OCI-M1 (cell line): ENCODE measurements at places on chromosomes 12 and 14.

DNA sequence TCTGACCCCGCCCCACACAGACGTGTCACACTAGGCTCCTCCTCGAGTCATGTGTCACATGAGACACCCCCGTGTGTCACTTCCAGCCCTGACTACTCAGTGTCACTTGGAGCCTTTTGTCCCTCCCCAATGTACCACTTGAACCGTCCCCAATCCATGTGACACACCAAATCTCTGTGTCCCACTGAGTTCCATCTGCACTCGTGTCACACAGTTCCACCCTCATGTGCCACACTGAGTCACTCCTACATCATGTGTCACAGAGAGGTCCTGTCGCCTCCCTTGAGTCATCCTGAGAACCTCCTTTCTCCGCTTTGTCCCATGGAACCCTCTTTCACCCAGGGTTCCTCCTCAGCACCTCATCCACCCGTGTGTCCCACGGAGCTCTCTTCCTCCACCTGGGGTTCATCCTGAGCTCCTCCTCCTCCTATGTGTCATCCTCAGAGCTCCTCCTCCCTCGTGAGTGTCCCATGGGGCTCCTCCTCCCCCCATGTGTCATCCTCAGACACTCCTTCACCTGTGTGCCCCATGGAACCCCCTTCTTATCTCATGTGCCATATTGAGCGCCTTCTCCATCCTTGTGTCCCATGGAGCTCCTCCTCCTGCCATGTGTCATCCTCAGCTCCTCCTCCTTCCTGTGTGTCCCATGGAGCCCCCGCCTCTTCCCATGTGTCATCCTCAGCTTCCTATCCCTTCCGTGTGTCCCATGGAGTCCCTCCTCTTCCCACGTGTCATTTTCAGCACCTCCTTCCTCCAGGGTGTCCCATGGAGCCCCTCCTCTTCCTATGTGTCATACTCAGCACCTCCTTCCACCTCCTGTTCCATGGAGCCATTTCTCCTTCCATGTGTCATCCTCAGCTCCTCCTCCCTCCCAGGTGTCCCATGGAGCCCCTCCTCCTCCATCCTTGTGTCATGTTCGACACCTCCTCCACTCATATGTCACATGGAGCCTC is 32.0 kb downstream of the RTL1 start:
- DNase-seq = no peak

GRCh38 chr14:81206115-81206514 is 14.6 kb downstream of the GTF2A1 start:
- no peak for DNase-seq

DNA sequence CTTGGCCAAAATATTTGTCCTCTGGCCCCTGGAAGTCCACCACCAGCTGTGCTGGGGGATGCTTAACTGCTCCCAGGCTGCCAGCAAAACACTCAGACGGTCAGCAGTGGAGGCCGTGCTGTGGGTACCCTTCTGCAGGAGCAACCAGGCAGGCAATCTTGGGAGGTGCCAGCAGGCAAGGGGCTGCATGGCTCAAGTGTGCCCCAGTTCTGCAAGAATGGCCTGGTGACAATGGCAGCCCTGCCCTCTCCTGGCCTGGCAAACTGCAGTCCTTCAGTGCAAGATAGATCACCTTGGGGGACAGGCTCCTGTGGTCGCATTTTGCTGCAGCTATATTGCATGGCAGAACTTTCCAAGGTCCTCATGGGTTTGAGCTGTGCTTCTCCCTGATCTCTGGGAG is 728.3 kb downstream of the TMTC2 start:
- DNase-seq = no peak

GRCh38 chr14:24416932-24417619 is 12.4 kb downstream of the CBLN3 start:
- DNase-seq = no peak

DNA sequence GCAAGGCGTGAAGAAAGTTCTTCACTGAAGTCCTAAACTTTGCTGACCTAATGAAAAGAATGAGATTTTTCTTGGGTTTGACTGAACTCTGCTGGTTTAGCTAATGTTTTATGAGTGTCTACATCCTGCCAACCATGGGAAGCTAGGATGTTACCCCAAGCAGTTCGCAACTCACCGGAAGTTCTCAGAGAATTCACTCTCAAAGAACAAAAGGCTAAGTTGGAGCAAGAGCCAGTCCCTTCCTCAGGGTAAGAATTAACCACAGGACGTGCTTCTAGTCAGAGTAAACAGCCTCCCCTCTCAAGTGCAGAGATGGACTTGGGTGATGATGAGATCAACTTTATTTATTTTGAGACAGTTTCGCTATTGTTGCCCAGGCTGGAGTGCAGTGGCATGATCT is 37.3 kb downstream of the TCHP start:
- no peak for DNase-seq

DNA sequence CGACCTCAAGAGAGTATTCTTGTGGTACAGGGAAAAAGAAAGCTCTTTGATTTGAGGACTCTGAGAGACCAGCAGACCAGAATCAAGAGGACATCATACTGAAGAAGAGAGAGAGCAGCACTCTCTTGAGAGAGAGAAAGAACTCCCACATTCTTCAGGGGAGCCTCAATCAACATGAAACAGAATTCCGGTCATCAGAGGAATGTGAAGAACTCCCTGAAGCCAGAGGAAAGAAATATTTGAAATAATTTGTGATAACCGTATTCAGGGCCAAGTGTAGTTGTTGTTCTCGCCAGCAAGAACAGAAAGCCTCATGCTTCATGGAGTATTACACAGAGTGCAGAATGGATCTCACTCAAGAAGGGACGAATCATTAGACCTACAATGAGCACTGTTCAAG is 363.8 kb upstream of the TMEM132C start:
- no peak for DNase-seq

DNA sequence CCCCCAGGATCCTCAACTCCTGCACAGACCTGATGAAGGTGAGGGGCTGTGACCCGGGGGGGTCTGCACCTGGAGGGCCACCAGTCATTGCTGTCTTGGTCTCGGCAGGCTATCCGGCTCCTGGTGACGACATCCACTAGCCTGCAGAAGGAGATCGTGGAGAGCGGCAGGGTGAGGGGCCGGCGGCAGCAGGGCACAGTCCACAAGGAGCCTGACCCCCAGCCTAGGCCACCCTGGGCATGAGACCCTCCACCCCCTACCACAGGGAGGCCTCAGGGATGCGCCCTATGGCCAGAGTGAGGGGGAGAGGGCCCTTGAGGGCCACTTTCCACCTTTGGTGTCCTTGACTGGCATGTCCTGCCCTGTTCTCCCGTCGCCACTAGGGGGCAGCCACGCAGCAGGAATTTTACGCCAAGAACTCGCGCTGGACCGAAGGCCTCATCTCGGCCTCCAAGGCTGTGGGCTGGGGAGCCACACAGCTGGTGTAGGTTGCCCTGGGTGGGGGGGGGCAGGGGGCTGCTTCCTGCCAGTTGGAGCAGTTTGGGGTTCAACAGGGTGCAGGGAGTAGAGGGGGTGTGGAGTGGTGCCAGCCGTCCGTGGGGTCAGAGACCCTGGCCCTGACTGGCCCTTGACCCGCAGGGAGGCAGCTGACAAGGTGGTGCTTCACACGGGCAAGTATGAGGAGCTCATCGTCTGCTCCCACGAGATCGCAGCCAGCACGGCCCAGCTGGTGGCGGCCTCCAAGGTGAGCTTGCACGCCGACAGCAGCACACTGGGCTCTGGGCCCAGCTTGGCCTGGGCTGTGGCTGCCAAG is 25.0 kb downstream of the HIP1R start:
- DNase-seq = peak; percentile 86

DNA sequence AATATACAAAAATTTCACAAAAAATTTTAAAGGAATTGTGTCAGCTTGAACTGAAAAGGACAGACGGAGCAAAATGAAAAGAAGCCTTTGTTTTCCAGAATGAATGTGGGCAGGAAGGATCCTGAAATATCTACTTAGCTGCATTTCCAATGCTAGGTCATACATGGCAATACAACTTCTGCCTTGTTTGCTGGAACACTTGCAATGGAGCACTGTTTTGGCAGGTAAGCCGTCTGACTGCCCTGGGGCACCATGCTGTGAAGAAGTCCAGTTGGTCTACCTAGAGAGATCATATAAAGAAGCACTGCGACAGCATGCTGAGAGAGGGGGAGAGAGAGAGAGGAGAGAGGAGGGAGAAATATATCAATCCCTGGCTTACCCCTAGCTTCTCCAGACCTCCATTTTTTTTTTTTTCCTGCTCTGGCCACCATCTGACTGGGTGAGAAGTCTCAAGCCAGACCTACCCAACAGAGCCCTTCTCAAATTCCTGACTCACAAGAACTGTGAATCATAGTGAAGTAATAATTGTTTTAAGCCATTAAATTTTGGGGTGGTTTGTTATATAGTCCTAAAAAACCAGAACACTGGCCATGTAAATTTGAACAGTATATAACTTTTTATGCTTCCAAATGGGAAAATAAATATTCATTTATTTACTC is 97.1 kb upstream of the PRICKLE1 start:
- DNase-seq = no peak

- no peak for DNase-seq
These were observed 74.4 kb upstream of the MAP1LC3B2 start for GRCh38 chr12:116484807-116485206.

- no peak for DNase-seq
These were observed 118.2 kb downstream of the SCARB1 start for GRCh38 chr12:124745465-124745890.

DNA sequence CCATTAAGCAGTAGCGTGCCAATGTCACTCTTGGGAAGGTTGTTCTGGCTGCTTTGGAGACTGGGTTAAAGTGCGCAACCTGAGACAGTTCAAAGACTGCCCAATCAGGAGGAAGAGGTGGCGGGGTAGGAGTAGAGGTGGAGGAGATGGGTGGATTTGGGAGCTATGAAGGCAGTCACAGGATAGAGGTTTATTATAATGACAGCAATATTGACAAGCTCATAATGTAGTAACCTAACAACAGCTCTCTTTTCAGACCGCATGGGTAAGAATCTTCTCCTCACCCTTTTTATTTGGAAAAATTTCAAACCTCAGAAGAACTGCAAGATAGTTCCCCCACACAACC is 5.3 kb upstream of the PSMD9 start:
- no peak for DNase-seq

GRCh38 chr14:67622675-67623074 is 3.0 kb downstream of the ARG2 start:
- DNase-seq = peak; percentile 81

DNA sequence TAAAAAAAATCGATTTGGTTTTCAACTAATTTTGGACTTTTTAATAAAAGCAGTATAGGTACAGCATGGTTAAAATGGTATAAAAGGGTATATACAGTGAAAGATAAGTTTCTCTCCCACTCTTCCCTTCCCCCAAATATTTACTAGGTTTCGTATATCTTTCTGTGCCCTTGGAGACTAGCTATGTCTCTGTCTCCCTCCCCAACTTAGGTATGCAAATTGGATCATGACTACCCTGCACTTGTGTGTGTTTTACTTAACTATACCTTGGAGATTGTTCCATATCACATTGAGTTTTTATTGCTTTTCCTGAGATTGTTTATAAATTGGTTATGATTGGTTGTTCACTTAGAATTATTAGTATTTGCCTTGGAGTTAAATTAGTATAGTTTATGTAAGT is 19.4 kb downstream of the AEBP2 start:
- DNase-seq = no peak

GRCh38 chr12:67655829-67656228 is 7.3 kb downstream of the DYRK2 start:
- DNase-seq = no peak

GRCh38 chr14:66009089-66009488 is 477.1 kb upstream of the CCDC196 start:
- DNase-seq = no peak

DNA sequence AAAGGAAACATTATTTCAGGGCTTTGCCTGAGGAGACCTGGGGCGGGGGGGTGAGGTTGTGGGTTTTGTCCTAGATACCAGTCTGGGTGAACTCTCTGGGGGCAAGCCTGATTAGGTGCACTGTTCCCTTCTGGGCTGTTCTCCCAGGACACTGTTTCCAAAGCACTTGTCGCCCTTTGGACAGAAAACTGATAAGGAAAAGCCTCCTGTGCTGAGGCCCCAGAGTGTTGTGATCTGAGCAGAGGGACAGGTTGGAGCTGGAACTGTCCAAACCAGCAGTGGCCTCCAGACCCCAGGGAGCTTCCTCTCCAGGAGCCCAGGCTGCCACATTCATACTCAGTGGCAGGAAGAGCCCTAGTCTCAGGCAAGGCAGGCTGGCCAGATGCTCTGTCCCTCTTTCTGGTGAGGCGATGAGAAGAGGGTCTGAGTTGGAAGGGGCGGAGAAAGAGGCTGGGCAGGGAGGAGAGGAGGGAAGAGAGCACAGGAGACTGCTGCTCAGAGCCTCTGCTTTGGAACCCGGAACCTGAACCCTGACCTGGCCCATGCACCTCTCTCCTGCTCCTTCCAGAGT is 1.9 kb downstream of the GALNT16 start:
- no peak for DNase-seq

DNA sequence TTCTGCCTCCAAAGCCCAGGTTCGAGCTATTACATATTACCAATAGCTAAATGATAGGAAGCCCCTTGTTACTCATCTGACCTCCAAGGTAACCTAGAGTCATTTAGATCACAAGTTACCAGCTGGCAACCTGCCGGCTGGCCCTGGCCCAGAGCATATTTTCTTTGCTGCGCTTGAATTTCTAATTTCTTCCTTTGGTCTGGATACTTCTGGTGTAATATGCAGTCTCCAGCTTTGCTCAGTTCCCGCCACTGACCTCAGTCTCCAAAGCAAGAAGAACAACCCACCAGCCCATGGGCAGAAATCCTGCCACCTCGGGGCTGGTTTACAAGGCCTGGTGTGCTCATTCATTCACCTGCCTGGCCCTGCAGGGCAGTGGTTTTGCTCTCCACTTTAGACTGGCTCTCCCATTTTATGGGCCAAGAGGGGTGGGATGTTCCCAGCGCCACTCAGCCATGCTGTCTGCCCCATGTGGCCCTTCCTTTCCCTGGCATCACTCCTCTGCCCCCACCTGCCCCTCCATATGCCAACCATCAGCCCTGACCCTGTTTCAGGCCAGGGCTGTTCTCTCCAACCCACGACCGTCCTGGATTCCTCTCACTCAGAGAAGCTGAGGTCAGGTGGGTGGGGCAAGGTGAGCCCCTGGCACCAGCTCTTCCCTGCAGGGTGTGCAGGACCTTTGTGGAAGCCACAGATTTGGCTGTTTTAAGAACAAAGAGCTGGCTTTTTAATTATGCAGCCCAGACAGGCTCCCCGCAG is 76.0 kb downstream of the PRIMA1 start:
- no peak for DNase-seq

DNA sequence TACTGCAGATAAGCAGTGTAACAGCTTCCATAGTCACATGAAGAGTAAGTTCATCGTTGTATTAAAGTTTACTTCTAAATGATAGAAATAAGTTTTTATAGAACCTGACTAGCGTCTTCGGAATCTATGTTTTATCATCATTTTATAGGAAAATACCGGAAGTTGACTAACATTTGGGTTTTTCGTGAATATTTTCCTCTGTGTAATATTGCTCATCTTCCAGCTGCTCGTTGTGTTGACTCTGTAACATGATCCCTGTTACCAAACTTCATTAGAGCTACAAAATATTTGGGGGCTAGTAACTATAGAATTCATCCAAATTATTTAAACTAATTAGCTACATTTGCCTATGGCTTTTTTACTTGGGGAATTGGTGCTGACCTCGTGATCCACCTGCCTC is 37.2 kb downstream of the DDX51 start:
- DNase-seq = no peak

GRCh38 chr14:96016501-96017160 is 22.5 kb upstream of the C14orf132 start:
- no peak for DNase-seq
